Fibroblast of the conjunctiva (primary cell): ENCODE measurements at places on chromosomes 6 and 20.

GRCh38 chr6:135088818-135089809 lies 34.5 kb upstream of the HBS1L start:
- peak; percentile 31 for DNase-seq

DNA sequence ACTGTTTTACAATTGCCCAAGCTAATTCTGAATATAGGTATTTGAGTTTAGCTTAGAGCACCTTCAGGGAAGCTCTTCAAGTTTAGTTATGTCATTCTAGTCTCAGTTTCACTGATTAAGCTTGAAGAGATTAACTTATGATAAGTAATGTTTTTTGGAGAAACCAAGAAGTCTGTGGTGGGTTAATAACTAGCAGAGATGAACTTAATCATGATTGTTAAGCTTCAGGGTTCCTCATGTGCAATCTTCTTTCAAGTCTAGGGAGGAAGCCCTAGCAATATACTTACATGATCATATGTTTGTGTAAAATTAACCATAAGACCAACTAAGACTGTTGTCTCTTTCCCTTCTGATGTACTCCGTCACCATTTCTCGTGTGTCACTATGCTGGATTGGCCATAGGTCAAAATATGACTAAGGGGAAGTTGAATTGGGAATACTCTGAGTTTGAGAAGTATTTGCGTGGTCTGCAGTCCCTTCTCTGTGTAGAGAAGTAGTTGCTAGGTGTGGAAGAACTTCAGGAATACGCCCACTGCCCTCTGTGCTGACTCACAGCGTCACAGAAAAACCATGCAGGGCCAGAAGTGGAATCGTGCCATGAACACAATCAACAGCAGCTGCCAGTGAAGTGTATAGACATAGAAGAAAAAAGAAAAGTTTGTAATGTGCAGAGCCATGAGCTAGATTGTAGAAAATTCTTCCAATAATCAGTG lies 88.3 kb downstream of the SH3BGRL2 start:
- DNase-seq, result peak; percentile 58

DNA sequence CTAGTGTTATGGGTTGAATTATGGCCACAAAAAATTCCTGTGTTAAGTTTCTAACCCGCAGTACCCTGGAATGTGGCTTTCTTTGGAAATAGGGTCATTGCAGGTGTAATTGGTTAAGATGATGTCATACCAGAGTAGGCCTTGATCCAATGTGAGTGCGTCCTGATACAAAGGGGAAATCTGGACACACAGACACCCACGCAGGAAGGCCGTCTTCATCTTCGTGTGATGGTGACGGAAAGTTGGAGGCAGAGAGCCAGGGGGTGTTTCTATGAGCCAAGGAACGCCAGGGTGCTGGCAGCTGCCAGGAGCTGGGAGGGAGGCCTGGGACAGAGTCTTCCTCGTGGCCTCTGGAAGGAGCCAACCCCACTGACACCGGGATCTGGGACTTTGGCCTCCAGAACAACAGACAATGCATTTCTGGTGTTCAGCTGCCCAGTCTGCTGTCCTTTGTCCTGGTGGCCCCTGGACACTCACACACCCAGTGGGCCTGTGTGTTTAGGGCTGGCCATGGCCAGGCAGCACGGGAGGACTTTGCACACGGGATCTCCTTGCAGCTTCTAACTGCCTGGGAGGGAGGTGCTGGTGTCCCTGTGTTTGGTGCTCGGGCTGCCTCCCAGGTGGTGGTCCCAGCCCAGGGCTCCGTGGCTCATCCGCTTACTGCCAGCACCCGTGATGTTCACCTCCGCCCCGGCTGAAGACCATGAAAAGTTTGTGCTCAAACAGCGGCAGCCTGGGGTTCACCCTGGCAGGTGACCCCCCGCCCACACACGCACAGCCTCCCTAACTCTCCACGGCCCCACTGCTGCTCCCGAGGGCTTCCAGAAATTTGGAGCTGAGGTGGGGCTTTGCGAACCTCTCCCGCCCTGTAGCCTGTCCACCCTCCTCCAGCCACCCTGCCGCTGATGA lies 53.4 kb upstream of the GATA5 start:
- DNase-seq, result no peak

DNA sequence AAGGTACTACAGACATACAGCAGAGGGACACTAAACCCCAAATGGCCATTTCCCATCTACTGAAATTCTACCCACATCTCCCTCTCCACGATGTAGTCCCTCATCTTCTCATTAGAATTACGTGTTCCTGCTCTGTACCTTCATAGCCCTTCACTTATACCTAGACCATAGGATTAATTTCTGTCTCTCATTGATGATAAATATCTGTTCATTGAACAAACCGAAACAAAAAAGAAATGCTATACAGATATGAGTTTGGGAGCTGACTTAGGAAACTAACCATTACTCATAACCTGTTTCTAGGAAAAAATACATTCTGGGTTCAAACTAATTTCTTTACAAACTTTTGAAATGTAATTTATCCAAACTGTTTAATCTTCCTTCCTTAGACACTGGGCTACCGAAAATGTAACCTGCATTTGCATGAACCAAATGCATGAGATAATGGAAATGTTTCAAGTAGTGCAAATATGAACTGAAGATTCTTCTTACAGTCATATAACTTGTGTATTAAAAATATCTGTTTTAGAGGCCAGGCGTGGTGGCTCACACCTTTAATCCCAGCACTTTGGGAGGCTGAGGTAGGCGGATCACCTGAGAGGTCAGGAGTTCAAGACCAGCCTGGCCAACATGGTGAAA lies 85.3 kb downstream of the GJA10 start:
- DNase-seq, result no peak

DNA sequence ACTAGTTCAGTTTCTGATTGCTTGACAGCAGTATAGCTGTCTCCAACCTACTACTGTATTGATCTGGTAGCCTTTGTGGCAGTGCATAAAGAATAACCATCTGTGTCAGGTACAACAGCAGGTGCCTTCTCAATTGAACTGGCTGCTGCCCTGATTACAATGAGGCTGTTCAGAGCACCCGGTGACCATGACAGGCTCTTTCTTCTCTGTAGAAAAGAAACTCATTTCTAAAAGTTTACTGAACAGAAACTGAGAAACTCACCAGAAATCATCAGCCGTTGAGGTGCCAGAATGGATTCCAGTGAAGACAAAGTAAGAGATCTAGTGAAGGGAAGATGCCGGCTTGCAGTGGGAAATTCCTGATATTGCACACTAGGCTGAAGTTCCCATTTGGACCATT lies 954.4 kb downstream of the PHF3 start:
- no peak for DNase-seq
